HFFc6 (cell line): ENCODE measurements at places on chromosomes 5 and 9.

GRCh38 chr5:168013546-168013945 is 277.9 kb upstream of the WWC1 start:
- DNase-seq: no peak

DNA sequence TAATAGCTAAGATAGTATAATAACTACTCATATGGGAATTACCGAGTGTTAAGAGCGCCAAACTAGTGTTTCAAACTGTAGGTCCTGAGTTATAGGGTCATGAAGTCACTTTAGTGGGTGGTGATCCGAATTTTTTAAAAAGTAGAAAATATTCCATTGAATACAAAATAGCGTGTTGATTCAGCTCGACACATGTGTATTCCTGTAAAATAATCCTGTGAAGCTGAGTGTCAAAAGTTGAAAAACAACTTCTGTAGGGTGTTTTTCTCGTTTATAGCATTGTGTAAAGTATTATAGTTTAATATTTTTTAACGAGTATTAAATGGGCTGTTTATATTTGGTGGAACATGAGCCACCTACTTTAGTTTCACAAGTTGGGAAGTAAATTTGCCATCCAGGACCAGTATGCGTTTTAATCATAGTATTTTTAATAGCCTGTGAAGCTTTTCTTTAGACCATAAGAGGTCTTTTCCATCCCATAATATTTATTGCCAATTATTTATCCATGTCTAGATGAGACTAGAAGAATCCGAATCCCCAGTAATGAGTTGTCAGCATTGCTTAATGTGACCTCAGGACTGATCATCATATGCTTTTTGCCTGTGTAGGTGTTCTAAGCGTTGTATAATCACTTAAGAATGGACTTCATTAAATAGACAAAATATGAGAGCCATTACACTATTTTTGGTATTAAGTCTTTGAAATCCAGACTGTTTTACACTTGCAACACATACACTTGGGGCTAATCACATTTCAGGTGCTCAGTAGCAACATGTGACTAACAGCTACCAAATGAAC is 84.1 kb downstream of the PTPDC1 start:
- no peak for DNase-seq

DNA sequence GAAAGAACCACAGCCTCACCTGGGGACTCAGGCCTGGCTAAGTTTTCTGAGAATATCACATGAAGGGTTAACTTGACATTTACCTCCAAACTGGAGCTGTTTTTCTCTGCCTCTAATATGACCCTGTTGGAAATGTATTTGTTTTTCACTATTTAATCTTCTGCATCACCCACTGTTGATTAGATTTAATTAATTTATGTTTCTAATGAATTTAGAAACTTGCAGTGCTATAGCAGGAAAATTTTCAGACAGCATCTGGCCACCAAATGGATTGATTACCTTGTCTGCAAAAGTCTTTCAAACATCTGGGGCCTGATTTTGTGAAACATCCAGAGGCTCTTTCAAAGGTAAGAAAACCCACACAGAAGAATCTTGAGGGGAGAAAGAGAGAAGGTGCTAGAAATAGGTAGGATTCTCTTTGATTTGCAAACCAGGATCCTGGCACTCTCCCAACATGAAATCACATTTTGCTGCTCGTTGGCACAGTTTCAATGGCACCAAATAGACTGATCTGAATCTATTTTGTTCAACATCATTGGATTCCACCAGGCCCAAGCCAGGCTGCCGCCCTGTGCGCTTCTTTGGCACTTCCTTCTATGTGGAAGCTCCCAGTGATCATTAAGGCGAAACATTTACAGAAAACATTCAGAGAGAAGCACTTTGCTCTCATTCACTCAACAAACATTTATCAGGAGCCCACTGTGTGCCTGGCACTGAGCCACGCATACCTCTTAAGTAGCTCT is 157.3 kb downstream of the PPP2R2B start:
- no peak for DNase-seq

DNA sequence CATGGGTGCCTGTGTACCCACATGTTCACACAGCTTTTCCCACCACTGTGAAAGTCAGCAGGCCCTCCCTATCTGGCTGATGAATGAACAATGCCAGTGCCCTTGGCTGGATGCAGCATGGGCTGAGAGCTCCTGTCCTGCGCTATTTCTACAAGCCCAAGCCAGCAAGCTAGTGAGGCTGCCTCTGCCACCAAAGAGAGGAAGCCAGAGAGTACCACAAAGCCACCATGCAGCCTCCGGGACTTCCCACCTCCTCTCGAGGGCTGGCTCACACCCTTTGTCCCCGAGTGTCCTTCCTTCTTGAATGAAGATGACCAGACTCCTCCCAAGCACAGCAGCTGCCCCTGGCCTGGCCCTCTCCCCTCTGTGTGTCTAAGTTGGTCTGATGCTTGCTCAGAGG is 76.5 kb downstream of the SH3PXD2B start:
- no peak for DNase-seq

DNA sequence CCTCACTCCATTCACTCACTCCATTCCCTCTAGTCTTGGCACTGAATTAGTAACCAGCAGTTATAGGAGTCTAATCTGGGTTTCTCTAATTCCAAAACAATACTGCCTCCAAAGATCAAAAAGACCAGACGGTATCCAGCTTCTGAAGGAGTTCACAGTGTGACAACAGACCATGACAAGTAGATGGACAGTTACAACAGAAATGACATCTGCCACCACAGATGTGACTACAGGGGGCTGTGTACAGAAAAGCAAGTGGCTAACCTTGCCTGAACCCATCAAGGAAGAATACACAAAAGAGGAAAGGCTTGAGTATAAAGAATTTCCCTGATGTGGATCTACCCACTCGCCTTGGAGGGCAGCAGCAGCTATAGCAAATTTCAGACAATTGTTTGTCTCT is 112.4 kb downstream of the ACTL7B start:
- DNase-seq: no peak

DNA sequence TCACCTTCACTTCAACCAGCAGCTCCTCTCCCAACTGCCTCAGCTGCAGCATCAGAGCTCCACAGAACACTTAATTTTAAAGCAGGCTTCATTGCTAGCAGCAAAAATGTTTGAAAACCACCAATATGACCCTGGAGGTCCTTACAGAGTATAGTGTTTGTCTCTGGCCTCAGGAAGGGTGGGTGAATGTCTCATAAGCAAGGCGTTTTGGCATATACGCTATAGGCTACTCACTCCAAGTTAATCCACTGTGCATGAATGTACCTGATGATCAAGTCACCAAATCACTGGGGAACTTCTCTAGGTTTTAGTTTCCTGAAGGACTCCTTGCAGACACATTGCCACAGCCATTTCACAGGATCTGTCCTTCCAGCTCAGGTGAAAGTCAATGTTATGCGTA is 125.3 kb downstream of the GABBR2 start:
- no peak for DNase-seq

DNA sequence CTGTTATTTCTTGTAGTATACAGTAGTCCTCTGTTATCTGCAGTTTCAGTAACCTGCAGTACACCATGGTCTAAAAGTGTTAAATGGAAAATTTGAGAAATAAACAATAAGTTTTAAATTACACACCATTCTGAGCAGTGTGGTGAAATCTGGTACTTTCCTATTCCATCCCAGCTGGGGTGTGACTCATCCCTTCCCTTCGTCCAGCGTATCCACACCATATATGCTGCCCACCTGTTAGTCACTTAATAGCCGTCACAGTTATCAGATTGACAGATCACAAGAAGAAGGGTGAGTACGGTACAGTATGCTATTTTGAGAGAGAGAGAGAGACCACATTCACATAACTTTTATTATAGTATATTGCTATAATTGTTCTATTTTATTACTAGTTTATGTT is 28.9 kb downstream of the FAM151B start:
- DNase-seq: peak; percentile 76

DNA sequence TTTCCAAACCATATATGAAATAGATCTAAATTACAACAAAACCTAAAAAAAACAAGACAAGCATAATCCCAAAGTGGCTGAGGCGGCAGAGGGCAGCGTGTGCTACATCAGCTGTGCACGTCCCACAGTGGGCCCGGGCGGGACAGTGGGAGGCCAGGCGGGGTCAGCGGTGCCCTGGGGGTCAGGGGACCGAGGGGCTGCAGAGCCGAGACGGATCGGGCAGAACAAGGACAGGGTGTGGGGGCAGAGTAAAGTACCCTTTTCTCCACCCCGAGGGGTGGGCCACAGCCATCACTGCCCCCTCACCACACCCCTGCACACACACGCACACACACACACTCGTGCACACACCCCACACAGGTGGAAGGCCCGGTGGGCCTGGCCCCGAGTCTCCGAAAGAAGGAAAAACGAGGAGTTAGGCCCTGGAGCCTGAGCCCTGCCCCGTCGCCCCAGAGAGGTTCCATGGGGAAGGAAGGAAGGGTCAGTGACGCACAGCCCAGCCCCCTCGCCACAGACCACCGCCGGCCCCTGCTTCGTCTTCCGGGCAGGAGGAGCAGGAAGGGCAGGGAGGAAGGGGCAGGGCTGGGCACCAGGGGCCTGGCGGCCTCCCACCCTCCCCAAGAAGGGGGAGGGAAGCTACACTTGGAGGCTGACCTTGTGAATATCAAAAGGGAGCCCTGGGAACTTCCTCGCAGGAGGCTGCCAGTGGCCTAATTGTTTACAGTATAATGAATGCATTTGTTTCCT is 49.6 kb upstream of the UBAC1 start:
- DNase-seq: no peak

- DNase-seq: no peak
Observed at GRCh38 chr5:15740383-15740782, 240.4 kb downstream of the FBXL7 start.

- DNase-seq: no peak
Observed at GRCh38 chr5:26245321-26245720, 793.1 kb downstream of the CDH9 start.

- DNase-seq: peak; percentile 66
Observed at GRCh38 chr5:154811653-154812465, 38.5 kb downstream of the FAXDC2 start.

- DNase-seq: peak; percentile 27
Observed at GRCh38 chr9:125634040-125634717, 72.8 kb downstream of the MAPKAP1 start.

- DNase-seq: no peak
Observed at GRCh38 chr9:130298662-130299279, 33.2 kb downstream of the HMCN2 start.

DNA sequence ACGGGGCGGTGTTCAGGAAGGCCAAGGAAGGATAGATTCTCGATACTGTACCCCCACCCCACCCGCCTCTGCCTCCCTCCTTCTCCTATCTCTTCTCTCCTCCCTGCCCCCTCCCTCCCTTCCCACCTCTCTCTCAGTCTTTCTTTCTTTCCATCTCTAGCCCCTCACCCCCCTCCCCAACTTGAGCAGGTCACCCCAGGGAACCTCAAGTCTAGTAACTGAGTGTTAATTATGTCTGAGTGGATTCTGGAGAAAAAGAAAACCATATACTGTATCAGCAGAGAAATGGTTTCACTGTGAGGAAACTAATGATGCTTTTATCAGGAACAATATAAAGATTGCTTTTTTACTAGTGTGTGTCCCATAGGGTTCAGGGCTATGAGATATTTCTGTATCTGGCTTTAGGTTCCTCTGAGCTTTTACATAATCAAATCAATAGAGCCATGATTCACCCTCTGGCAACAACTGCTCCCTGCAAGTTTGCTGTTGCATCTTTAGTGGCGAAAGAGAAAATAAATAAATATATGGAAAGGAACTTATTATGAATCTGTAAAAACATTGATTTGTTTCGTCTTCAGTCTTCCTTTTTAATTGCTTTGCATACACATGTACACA is 639.7 kb downstream of the CCDC171 start:
- no peak for DNase-seq

DNA sequence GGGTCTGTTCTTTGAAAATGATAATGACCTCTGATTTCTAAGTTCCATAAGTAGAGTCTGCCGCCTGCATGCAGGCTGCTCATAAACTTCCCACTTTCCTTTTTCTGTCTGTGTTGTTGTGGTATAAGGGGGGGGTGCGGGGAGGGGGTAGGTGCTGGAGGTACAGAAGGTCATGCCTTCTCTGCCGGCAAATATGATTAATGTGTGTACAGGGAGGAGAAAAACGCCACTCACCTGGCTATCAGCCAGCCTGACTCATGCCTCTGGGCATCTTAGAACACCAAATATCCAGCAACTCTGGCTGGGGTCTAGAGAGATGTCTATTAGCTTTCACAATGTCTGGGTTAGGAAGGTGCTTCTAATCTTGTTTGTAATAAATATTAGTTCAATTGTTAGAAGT is 128.3 kb downstream of the EFNA5 start:
- peak; percentile 47 for DNase-seq

DNA sequence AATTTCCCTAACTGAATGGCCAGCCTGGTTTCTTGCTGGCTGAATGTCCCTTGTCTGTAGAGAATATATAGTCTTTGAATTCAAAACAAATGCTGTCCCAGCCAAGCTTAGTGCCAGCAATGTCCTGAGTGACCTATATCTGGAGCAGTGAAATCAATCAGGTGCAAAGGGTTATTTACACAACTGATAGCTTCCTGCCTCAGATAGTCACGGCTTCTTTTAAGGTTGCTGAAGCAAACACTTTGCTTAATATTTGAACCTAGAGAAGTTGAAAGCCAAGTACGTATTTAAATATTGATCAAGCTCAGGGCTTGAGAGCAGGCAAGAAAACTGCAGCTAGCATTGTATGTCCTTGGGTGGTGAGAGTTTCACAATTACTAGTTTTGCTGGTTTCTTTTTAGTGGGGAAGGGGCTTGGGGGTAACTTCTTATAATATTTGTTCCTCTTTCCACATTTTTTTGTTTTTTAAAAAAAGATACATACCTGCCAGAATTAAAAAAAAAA is 2.0 kb upstream of the ARHGEF28 start:
- no peak for DNase-seq

- no peak for DNase-seq
Observed at GRCh38 chr9:35795695-35796094, 4.3 kb downstream of the NPR2 start.

DNA sequence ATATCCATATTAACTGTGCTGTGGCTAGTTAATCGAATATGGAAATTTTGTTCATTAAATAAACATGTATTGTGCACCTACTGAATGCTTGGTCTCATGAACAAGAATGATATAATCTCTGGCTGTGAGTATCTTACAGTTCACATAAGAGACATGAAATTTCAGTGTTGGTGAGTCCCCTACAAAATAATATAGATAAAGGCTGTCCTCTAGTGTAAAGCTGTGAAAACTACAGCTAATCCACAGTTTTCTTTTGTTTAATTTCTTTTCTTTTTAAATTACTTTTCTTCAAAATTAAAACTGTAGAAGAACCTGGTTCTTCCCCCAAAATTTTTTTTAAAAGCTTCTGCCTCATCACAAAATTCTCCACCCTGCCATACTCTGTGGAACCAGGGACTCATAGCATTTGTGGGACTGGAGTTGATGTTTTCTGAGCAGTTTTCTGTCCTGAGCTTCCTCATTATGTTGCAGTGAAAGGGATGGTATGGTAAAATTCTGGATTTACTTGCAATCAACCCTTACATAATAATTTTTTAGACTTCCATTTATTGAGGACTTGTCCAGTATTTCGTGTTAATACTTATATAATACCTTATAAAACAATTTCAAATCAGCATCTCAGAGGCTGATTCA is 135.0 kb downstream of the STK32A start:
- peak; percentile 22 for DNase-seq

- DNase-seq: peak; percentile 76
Observed at GRCh38 chr9:127538849-127539258, 73.2 kb upstream of the STXBP1 start.
